ENCODE measurements at places on chromosomes 5 and 9.

- DNase-seq, result no peak
Measured at GRCh38 chr5:68147659-68148058, 67.9 kb upstream of the PIK3R1 start.

DNA sequence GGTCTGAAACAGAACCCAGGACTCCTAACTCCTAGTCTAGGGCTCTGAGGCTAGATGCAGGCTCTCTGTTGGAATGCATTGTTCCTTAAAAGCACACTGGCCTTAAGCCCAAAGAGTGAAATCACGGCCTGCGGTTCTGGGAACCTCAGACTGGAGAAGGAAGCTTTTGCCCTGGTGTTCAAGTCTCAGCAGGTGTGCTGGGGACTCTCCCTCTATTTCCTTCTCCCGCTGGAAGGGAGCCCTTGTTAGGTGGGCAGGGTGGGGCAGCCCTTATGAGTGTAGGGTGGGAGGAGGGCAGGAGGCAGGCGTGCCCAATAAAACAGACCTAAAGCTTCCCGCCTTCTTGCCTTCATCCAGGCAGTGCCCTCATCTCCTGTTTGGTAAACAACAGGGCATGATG, 1.8 kb upstream of the PPARGC1B start:
- no peak for DNase-seq

- no peak for DNase-seq
Measured at GRCh38 chr5:31355337-31355736, 161.9 kb downstream of the CDH6 start.

- DNase-seq, result no peak
Measured at GRCh38 chr9:8653855-8654254, 854.3 kb upstream of the DMAC1 start.

- DNase-seq, result no peak
Measured at GRCh38 chr9:104775976-104776375, 12.0 kb downstream of the NIPSNAP3B start.

DNA sequence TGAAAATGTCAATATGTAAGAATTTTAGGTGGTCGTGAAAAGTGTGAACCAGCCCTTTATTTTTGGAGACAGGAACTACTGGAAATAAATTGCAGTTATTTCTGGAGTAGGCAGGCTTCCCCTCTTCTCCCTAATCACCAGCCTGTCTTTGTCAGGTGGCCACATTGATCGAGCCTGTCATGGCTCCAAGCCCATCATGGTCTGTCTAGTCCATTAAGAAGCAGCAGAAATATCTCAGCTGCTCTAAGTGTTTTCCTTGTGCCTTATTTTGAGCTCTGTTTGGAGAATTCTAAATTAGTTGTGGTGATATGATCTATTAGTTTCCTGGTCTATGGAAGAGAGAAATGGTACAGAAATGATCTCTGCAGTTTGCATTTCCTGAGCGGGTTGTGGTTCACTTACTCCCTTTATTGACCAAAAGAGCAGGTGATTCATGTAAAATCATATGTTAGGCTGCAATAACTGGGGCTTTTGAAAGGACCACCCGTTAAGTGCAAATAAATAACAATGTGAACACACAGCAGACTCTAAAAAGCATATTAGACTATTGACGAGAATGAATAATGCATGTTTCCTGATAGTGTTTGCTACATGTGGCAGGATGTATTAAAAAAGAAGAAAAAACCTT, 42.3 kb downstream of the BASP1 start:
- no peak for DNase-seq

DNA sequence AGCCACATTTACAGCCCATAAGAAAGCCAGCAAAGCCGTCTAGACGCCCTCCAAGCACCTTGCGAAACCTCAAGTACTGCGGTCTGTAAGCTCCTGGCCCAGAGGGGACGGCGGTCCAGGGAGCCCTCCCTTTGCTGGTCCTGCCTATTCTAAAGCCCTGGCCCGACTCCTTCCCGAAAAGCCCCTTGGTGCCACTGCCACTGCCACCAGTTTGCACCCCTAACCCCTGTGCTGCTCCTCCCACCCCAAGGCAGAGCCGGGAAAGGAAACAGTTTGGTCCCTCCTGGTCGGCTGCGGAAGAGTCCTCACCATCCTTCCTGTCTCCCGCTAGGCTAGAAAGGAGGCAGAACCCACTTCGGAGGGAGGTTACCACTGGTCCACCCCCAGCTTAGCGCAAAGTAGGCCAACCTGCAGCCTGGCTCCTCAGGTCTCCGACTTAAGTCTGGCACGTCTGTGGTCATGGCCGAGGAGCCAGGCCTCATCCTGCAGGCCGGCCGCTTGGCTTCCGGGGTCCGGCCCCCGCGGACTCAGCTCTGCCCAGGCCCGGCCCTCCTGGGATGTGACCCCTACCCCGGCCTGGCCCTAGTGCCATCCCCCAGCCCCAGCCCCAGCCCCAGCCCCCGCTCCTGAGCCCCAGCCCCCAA, 916 bp downstream of the TOR1A start:
- peak; percentile 50 for DNase-seq

GRCh38 chr9:71762900-71763653, 5.2 kb downstream of the CEMIP2 start:
- DNase-seq, result no peak

- DNase-seq, result no peak
Measured at GRCh38 chr9:18338042-18338441, 135.9 kb upstream of the ADAMTSL1 start.

DNA sequence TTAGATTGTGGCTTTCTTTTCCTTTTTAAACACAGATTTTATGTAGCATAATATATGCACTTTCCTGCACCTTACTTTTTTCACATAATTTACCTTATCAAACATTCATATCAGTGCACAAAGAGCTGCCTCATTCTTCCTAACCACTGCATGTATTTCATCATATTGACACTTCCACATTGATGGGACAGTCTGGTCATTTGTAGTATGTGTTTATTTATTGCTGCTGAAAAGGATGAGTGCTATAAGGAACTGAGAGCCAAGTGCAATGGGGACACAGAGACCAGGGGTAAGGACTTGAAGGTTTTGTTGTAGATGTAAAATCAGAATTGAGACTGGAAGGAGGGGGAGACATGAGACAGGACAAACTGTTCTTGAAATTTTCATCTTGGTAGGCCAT, 193.8 kb downstream of the SMARCA2 start:
- no peak for DNase-seq

- DNase-seq, result no peak
Measured at GRCh38 chr5:94395468-94395867, 222.9 kb downstream of the KIAA0825 start.

DNA sequence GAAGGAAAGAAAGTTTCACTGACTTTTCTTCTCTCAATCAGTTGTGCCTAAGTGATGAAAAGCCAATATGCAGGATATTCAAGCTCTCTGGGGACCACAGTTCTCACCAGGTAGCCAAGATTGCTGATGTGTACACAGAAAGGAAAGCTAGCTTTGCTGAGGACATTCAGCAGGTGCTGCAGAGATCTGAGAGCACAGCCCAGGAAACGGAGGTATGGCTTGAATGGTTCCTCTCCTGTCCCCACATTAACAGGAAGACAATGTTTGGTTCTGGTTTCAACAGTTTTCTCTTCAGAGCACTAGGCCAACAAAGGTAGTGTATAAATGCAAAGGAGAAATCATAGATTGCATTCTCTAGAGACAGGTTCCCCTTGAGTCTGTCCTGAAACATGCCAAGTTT, 69.6 kb downstream of the PTPDC1 start:
- no peak for DNase-seq

GRCh38 chr9:19464061-19464763, 55.4 kb downstream of the ACER2 start:
- no peak for DNase-seq

- no peak for DNase-seq
Measured at GRCh38 chr9:89372230-89372816, 54.0 kb downstream of the SECISBP2 start.

DNA sequence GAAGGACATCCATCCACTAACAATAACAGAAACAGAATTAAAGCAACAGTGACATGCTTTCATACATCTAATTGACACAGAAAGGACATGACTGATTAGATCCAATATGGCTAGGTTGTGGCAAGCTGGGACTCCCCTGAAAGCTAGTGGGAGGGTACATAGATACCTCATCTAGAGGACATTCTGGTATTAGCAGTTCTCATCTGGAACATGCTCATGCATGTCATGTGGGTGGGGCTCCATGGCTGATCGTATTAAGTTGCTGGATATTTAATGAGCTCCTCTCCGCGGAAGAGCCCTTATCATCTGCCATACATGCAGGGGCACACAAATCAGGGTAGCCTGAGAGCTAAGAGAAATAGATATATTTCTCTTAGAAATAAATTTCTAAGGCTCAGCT, 358.9 kb downstream of the ICE1 start:
- no peak for DNase-seq

GRCh38 chr9:79020276-79020675, 551.5 kb upstream of the TLE4 start:
- no peak for DNase-seq

DNA sequence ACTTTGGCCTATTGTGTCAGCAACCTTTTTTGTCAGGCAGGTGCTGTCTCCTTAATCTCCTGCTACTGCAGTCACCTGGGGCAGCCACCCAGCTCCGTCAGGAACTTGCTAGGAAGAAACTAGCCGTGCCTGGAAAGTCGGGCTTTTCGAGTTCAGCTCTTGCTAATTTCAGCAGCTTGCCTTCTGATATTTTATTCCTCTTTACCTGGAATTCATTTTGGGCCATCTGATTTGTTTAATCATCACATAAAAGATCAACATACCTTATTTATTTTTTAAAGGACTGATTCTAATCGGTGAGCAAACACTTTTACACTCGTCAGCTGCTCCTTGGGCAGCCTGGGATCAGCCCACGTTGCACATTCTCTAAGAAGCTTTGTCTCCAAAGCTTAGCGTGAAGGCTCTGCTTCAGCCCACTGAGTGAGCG, 42.2 kb downstream of the PRLR start:
- DNase-seq, result no peak

DNA sequence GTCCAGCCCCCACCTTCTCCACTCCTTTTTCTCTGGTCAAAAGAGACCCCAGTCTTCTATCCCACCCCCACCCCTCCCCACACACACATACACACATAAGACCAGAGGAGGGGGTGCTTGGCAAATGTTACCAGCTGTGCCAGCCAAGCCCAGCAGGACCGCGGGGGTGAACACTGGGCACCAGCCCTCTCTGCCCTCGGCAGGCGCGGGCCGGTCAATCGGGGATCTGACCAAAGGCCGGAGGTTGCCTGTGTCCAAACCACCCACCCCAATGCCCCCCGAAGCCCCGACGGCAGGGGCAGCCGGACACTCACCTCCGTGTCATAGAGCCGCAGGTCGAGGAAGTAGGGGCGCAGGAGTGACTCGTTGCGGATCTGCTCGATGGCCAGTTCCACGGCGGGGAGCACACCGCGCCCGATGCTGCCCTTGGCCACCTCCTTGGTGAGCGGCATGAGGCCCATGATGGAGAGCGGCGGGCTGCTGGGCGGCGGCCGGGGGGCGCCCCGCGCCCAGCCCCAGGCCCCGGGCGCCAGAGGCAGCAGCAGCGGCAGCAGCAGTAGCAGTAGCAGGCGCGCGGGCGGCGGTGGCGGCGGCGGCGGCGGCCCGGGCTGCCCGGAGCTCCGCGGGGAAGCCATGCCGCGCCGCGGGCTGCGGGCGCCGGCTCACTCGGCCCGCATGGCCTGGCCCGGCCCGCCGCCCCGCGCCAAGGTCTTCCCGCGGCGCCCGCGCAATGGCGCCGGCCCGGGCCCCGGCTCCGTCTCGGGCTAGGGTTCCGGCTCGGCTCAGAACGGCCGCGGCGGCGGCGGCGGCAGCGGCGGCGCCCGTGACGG, 417 bp downstream of the GABBR2 start:
- no peak for DNase-seq

DNA sequence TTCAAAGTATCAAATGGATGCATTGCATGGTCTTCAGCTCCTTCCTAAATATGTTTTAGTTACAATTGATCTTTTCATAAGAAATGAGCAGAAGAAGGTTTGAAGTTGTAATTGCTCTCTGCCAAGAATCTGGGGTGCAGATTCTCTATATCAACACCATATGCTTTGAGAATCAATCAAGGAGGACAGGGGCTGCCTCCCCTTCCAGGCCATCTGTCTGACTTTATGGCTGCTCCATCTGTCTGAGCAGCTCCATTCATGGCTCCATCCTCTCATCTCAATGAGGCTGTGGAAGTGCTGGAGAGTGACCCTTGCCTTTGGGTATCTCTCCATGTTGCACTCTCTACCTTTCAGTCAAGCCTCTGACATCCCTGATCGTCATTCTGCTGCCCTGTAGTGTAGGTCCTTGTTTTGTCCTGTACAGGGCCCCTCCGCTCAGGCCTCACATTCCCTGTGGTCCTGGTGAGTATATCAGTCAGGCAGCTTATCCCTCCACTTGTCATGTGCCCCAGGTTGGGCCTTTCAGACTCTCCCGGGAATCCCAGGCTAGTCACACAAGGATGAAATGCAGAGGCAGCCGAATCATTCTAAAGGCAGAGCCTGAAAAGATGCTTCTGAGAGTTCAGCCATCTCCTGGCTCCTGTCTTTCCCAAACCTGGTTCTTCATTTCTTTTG, 14.0 kb upstream of the SV2C start:
- no peak for DNase-seq

DNA sequence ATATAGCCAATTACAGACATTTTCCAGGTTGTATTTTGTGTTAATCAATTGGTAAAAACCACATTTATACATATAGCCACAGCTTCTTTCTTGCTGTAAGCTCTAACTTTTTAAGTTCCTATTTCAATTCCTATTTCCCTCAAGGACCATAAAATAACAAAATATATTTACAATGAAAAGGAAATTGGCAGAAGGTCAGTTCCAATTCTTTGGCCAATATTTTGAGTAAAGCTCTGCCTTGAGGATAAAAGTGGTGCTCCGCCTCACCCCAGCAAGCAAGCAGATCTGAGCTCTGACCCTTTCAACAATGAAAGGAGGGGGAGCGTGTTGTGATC, 203.4 kb upstream of the RASEF start:
- no peak for DNase-seq

GRCh38 chr9:8234316-8234715, 434.7 kb upstream of the DMAC1 start:
- DNase-seq, result no peak

- DNase-seq, result no peak
Measured at GRCh38 chr9:137728444-137729311, 109.9 kb downstream of the EHMT1 start.
